GM10248 (cell line): ENCODE measurements at places on chromosomes 6 and 20.

- DNase-seq, result no peak
Measured at GRCh38 chr6:44253307-44254101, 3.8 kb downstream of the SLC35B2 start.

DNA sequence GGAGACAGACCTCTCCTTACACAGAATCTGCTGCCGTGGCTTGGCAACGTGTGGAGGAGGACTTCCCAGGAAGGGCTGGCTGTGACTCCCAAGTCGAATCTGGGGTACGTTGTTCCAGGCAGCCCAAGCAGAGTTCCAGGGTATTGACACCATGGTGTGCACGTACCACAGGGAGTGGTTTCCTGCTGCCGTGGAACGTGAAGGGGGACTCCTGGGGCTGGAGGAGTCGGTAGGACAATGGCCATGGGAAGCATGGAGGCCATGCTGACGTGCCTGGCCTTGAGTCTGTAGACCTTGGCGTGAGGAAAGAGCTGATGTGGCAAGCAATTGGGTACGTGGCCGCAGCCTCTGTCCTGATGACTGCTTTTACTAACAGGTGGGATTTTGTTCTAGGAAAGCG lies 119.3 kb downstream of the TULP4 start:
- DNase-seq, result no peak

- DNase-seq, result no peak
Measured at GRCh38 chr6:31723980-31724691, 963 bp downstream of the MPIG6B start.

- peak; percentile 60 for DNase-seq
Measured at GRCh38 chr6:28988536-28989311, 16.4 kb downstream of the ZNF311 start.

GRCh38 chr6:43013097-43013842 lies 476 bp downstream of the MEA1 start:
- DNase-seq, result no peak

GRCh38 chr6:37134396-37135191 lies 35.4 kb upstream of the PIM1 start:
- no peak for DNase-seq

GRCh38 chr20:36115925-36116324 lies 38.6 kb upstream of the EPB41L1 start:
- DNase-seq, result no peak

- no peak for DNase-seq
Measured at GRCh38 chr6:156563714-156564113, 213.5 kb upstream of the ARID1B start.

DNA sequence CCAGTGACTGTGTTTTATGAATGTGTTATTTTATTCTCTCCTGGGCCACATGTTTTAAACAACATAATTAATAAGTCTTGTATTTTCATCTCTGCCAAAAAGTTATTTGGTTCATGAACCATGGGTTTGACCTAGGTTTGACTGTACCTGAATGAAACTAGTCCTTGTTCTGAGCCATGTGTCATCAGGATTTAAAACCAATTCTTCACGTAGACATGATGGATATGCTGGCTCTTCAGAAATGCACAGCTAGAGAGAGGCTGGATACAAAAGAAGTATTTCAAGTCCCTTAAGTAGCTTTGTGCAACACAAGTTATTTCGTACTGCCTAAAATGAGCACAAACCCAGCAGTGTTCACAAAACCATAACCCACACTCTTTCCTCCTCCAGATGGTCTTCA lies 116.1 kb downstream of the IBTK start:
- no peak for DNase-seq

DNA sequence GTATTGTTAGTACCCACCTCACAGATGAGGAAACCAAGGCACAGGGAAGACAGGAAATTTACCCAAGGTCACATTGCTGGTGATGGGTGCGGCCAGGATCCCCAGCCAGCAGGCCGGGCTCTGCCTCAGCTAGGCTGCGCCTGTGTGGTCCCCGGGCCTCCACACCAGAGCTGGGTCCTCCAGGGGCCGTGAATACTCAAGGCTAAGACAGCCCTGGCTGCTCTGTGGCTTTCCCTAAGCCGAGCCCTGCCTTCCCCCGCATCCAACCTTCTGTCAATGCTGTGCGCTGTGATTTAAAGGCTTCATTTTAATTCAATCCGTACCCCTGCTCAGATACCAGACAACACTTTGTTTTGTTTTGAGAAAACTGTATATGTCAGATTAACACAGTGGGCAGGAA lies 246.7 kb downstream of the TTLL2 start:
- DNase-seq, result no peak

DNA sequence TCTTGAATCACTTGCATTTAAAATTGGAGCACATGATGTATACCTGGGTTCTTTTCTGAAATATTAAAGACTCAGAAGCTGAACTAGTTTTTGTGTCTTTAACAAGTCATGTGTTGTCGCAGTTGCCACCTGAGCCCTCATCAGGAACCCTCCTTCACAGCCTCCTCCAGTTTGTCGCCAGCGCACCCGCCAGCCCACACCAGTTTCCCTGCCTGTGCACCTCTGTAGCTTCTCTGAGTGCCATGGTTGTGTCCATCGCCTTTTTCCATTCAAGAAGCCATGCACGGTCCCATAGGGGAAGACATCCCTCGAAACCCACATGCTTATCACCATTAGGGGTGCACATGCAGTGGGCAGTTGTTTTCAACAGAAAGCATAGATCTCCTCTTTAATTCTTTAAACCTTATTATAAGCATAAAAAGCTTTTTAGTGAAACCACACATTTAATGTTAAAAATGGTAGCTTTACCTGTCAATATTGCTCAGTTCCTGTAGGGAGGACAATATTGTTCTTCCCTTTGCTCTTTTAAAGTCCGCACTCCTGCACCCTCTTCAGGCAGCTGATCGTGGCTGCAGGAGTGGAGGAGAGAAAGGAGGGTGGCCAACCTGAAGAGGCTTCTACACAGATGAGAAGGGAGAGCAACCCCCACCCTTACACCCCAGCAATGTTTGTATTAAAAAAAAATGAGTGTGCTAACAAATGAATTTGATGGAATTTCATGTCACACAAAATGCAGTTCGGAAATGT lies 121.9 kb downstream of the CFAP61 start:
- DNase-seq, result no peak

GRCh38 chr6:148530394-148530953 lies 187.8 kb downstream of the SASH1 start:
- peak; percentile 48 for DNase-seq

GRCh38 chr20:38723017-38723847 lies 1.1 kb upstream of the SLC32A1 start:
- no peak for DNase-seq

- no peak for DNase-seq
Measured at GRCh38 chr20:13342469-13343242, 121.6 kb downstream of the ISM1 start.

DNA sequence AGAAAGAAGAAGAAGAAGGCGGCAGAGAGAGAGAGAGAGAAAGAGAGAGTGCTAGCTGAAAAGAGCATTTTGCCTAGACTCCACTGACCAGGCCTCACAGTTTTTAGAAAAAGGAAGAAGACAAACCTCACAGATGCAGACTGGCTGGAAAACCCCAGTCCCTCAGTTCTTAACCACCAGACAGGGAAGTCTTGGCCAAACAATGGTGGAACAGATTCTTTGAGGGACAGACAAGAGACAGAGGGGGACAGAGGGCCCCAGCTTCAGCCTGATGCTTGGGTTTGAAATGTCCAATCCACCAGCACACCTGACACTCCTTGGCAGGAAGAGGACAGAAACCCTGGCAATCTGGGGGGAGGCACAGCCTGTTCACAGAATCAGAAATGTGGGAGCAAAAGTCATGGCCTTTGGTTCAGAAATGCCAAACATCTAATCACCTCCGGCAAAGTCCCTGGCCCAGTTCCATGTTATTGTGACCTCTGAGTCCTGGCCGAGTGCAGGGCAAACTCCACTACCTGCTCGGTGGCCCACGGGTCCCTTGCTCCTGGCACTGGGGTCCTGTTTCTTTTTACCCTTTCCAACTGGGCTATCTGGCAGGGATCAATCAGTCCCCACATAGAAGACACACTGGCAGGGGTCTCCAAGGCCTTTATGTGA lies 235.2 kb downstream of the LY86 start:
- no peak for DNase-seq

- no peak for DNase-seq
Measured at GRCh38 chr6:113968472-113968871, 2.5 kb downstream of the HDAC2 start.

DNA sequence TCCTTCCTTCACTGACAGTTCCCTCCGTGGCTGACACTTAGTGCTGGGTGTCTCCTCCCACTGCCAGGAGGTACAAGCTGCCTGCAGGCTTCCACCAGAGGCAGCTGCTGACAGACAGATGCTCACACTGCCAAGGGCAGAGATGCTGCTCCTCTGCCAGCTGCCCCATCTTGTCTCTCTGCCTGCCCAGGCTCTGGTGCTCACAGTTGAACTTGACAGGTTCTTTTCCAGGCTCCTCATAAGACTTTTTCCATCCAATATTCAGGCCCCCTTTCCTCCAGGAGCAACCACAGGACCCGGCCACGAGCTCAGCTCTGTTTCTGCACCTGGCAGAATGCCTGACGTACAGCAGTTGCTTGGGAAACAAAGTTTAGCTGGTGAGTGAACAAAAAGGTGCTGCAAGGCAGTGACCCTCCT lies 79.8 kb downstream of the PSMB1 start:
- DNase-seq, result no peak
